Vagina (tissue), 2 donors: ENCODE measurements at places on chromosomes 3 and 15. TPM values are rescaled to one million over a fixed set of nuclear protein-coding genes. Genes with fewer than 3 reads are reported as not detected.

DNA sequence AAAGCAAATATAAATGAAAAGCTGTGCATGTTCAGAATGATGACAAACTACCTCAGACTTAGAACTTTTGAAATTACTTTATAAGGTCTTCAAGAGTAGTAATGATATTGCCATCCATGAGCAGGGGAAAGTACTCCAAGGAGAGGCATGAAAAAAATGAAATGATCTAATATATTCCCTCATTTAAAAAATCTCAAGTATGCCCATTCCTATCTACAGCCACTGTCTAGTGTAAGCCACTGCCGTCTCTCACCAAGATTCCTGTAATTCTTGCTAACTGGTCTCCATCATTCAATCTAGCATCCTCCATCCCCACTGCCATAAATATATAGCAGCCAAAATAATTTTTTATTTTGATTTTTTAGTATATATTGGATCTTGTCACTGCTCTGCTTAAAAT lies 258.8 kb downstream of the PLOD2 start:
- no peaks in the 10 kb centered on the region for H3K4me1 ChIP-seq
- no peak overlapping the region for H3K4me3 ChIP-seq
- no peaks in the 10 kb centered on the region for H3K27me3 ChIP-seq
- H3K27ac ChIP-seq = no peak overlapping the region
- no peaks in the 10 kb centered on the region for H3K36me3 ChIP-seq
- DNase-seq = no peak

THRB gene
- 22.8 TPM for total RNA-seq

DNA sequence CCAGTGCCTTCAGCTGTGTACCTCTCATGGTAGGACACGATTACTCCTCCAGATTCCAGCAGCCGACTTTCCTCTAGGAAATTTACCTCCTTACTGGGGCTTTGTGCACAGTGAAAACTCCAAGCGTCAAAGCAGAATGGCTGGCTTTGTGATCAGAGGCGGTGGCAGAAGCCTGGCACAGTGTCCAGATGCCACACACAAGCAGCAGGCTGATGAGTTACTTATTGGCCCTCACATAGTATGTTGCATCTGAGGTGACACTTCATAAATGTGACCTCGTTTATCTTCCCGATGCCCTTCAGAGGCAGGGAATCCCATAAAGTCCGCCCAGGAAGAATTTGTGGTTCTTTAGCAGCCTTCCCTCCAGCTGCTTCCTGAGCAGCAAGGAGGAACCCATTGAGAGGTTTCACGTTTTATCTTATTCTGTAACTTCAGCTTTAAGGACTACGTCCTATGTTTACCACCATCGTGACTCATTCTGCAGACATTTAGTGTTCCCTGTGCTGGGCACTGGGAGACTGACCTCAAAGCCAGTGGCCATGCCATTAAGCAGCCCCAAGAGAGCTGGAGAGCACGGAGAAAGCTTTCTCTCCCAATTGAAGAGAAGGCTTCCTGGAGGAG lies 107.1 kb upstream of the C15orf61 start:
- H3K27me3 ChIP-seq = no peaks in the 10 kb centered on the region
- H3K36me3 ChIP-seq = no peaks in the 10 kb centered on the region
- no peak overlapping the region for H3K4me3 ChIP-seq
- H3K4me1 ChIP-seq = no peaks in the 10 kb centered on the region
- DNase-seq = no peak
- no peak overlapping the region for H3K27ac ChIP-seq

- no peak overlapping the region for H3K27ac ChIP-seq
- no peak for DNase-seq
- H3K4me1 ChIP-seq = no peaks in the 10 kb centered on the region
- H3K4me3 ChIP-seq = no peak overlapping the region
- H3K36me3 ChIP-seq = no peaks in the 10 kb centered on the region
These were observed 50.6 kb downstream of the SV2B start for GRCh38 chr15:91150502-91151160.

DMXL2 gene
- 23.6 TPM for total RNA-seq

NR2F2 gene
- total RNA-seq = 39.8 TPM

DNA sequence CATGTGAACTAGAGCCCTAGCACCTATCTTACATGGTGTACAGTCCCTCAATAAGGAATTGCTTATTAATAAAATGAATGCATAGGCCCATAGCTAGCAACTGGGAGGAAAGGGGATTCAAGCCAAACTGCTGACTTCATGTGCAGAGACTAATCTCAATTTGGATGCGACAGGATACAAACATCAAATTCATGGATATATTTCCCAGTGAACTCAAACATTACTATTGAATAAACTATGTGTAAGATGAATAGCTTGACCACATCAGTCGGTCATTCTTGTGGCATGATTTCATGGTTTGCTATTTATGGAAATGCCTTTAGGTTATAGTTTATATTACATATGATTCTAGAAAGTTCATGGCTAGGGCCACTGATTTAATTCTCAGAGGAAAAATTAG lies 268.6 kb upstream of the SLITRK3 start:
- no peaks in the 10 kb centered on the region for H3K4me1 ChIP-seq
- H3K27ac ChIP-seq = no peak overlapping the region

DNA sequence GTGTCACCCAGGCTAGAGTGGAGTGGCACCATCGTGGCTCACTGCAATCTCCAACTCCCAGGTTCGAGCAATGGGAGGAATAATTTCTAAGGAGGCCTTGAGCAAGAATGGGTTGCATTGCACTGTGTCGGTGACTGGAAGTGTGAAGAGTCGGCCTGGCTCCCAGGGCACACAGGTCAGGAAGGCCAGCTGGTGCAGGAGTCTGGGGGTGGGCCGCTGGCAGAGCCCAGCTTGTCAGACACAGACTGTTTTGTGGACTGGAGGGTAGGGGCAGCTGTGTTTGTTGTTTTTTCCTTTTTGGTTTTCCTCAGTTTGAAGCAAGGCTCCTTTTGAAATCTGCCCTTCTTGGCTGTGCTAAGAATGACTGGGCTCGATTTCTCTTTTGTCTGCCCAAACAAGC lies 66.2 kb downstream of the ITGA11 start:
- H3K27ac ChIP-seq = peak overlapping the region; percentile 12
- no peaks in the 10 kb centered on the region for H3K27me3 ChIP-seq
- H3K4me1 ChIP-seq = peaks cover 24% of the 10 kb centered on the region
- no peak overlapping the region for H3K4me3 ChIP-seq

DNA sequence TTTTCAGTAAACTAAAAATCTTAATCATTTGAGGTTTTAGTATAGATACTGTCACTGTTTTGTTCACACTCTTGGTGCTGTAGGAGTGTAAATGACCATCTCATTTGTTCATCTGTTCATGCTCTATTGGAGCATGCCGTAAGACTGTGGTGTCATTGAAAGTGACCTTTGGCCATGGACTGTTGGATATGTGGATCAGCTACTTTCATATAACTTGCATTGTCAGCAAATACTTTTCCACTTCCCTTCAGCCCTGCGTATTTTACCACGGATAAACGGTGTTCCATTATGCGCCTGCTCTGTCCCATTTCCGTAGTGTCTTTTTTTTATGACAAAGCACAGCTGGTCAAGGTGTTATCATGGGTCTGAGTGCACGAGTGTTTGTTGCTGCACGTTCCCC lies 32.6 kb upstream of the SENP5 start:
- H3K27me3 ChIP-seq = no peaks in the 10 kb centered on the region
- no peak overlapping the region for H3K27ac ChIP-seq
- no peak overlapping the region for H3K4me3 ChIP-seq
- no peaks in the 10 kb centered on the region for H3K4me1 ChIP-seq

UACA gene
- 40.3 TPM for total RNA-seq

GRCh38 chr15:63517202-63517601 lies 12.8 kb downstream of the USP3 start:
- H3K4me1 ChIP-seq = peaks cover 92% of the 10 kb centered on the region
- H3K36me3 ChIP-seq = no peaks in the 10 kb centered on the region
- no peak overlapping the region for H3K27ac ChIP-seq
- no peak for DNase-seq

KBTBD13 gene
- total RNA-seq = not detected

DNA sequence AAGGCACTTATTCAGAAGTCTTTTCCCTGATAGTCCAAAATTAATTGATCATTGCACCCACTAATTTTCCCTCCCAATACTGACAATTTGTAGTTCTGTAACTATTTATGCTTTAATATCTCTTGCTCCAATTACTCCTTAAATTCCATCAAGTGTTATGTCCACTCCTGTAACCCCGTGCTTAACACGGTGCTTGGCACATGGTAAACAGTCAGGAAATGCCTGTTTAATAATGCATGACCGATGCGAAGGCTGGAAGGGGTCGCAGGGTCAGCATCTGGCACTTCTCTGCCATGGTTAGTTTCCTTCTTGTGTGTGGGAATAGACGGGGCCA lies 553 bp upstream of the SEC22A start:
- peaks cover 13% of the 10 kb centered on the region for H3K4me1 ChIP-seq
- H3K27me3 ChIP-seq = no peaks in the 10 kb centered on the region
- H3K4me3 ChIP-seq = peak overlapping the region; percentile 77
- no peak for DNase-seq
- no peaks in the 10 kb centered on the region for H3K36me3 ChIP-seq

SPESP1 gene
- total RNA-seq = 1.5 TPM

GRCh38 chr15:64525828-64526530 lies 65.6 kb downstream of the ZNF609 start:
- H3K4me1 ChIP-seq = peaks cover 32% of the 10 kb centered on the region
- no peaks in the 10 kb centered on the region for H3K27me3 ChIP-seq
- H3K27ac ChIP-seq = no peak overlapping the region
- H3K36me3 ChIP-seq = no peaks in the 10 kb centered on the region
- H3K4me3 ChIP-seq = no peak overlapping the region

DNA sequence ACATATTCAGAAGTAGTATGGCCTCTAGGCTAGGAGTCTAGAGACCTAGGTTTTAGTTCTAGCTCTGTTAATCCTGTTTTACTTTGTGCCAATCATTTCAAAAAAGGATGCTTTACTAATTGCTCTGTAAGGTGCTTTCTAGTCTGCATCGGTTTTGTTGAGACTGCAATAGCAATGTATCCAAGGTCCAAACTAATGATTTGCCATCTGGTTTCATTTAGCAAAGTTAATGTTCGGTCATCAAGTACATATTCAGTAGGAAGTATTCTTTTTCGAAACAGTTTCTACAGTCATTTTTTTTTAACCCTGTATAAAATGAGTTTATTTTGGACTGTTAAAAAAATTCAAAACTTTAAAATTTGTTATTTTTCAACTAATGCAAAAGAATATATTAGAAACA lies 2.0 kb upstream of the GALK2 start:
- peaks cover 4% of the 10 kb centered on the region for H3K4me1 ChIP-seq
- no peaks in the 10 kb centered on the region for H3K36me3 ChIP-seq
- no peak overlapping the region for H3K27ac ChIP-seq
- no peak for DNase-seq

DNA sequence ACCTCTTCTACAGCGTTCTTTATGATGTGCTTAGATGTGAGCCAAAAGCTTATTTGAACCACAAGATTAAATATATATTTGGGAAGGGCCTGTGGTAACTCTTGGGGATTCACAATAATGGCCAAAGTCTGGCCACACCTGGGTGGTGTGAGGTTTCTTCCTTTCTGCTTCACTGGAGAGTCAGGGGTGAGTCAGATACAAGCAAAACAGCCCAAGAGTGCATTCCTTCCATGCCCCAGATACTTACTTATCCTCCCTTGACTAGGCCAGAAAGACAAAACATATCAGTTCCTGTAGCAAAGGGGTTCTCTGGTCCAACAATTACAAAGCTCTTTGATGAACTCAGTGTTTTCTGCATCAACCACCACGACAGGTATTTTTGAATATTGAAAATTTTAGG lies 941 bp downstream of the ZBED2 start:
- H3K27ac ChIP-seq = no peak overlapping the region
- DNase-seq = no peak
- peak overlapping the region; percentile 36 for H3K4me3 ChIP-seq
- H3K36me3 ChIP-seq = no peaks in the 10 kb centered on the region
- H3K27me3 ChIP-seq = no peaks in the 10 kb centered on the region
- no peaks in the 10 kb centered on the region for H3K4me1 ChIP-seq

DNA sequence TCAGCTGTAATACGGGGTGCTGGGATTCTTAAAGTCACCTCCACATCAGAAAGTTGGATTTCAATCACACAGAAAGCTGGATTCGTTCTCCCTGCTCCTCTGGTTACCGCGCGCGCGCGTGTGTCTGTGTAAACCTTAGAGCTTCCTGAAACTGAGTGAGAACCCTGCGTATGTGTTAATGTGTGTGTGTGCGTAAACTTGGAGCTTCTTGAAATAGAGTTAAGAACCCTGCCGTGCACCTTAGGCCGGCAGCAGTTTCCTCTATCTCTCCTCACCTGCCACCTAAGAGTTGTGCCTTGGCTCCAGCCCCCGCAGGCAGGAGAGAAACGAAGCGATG lies 531 bp downstream of the LZTFL1 start:
- DNase-seq = no peak
- H3K4me3 ChIP-seq = peak overlapping the region; percentile 62
- H3K36me3 ChIP-seq = no peaks in the 10 kb centered on the region
- H3K4me1 ChIP-seq = peaks cover 19% of the 10 kb centered on the region
- H3K27ac ChIP-seq = no peak overlapping the region

OXTR gene
- total RNA-seq = 0.25 TPM

DNA sequence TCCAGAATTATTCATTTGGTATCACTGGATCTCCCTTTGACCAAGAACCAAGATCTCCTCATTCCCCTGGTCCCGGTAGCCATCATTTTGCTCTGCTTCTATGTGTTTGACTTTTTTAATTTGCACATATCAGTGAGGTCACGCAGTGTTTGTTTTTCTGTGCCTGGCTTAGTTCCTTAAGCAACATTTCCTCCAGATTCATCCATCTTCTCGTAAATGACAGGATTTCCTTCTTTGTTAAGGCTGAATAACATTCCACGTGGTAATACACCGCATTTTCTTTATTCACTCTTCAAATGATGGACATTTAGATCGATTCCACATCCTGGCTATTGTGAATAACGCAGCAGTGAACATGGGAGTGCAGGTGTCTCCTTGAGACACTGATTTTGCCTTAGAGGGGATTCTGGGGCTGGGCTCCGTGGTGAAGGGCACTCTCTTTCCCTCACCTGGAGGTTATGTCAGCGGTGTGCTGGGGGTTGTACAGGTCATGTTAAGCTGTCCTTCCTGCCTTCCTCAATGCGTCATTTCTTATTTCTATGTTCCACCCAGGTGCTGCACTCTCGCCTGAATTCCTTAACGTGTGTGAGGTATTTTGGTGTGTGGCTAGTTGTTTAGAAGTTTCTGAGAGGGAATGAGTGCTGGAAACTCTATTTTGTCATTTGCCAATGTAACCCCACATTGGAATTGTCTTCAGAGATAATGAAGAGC lies 212.2 kb downstream of the LPP start:
- DNase-seq = no peak
- no peaks in the 10 kb centered on the region for H3K36me3 ChIP-seq
- H3K4me3 ChIP-seq = no peak overlapping the region
- peaks cover 23% of the 10 kb centered on the region for H3K4me1 ChIP-seq
- no peaks in the 10 kb centered on the region for H3K27me3 ChIP-seq
- H3K27ac ChIP-seq = no peak overlapping the region

CEP152 gene
- 4.4 TPM for total RNA-seq

GRCh38 chr3:60207905-60208304 lies 1043.3 kb downstream of the FHIT start:
- H3K36me3 ChIP-seq = no peaks in the 10 kb centered on the region
- H3K27me3 ChIP-seq = no peaks in the 10 kb centered on the region
- H3K27ac ChIP-seq = no peak overlapping the region
- no peak for DNase-seq
- H3K4me1 ChIP-seq = no peaks in the 10 kb centered on the region
